Activated gamma-delta T cell treated with Interleukin-2 at 50 U/mL for 16 hours (primary cell): ENCODE measurements at places on chromosomes 2 and 18.

DNA sequence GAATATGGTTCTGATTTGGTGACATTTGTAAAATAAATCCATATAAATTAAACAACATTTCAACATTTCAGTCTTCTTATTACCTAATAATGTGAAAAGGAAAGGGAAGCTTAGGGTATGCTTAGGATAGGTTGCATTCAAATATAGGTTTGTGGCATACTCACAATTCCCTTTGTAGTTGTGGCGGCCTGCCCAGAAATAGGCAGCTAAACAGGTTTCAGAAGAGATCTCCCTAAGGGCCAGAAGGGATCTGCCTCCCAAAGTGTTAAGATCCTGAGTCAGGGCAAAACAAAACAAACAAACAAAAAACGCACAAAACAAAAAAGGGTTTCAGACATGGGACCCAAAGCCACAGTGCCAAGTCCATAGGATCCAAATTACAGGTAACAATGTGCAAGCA is 41.4 kb upstream of the TCF7L1 start:
- no peak for DNase-seq

GRCh38 chr2:121387591-121388325 is 102.8 kb upstream of the TFCP2L1 start:
- DNase-seq = no peak

GRCh38 chr18:73835039-73835438 is 312.6 kb downstream of the FBXO15 start:
- no peak for DNase-seq

DNA sequence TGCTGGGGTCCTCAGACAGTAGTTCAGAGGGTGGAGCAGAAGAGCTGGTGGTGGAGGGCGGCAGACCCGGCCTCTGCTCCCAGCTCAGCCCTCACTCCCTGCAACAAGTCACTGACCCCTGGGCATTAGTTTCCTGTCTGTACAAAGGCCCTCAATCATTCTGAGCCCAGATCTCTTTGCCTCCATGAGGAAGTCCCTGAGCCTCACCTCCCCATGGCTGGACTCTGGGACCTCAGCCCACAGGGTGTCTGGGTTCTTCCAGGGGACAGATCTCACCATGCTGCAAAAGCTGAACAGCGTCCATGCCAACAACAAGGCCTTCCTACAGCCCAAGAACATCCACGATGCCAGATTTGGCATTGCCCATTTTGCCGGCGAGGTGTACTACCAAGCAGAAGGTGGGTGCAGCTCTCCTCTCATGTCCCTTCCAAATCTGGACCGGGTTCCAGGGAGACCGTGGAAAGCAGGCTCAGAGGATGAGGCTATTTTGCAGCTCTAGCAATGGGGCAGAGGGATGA is 49.1 kb downstream of the MYO7B start:
- DNase-seq = no peak

GRCh38 chr2:42828487-42829425 is 36.4 kb upstream of the HAAO start:
- DNase-seq = peak; percentile 64
